CD4-positive, alpha-beta T cell treated with Interleukin-1 beta for 1 hour (primary cell): ENCODE measurements at places on chromosomes 16 and 17.

- no peak for DNase-seq
Measured at GRCh38 chr17:8479431-8479947, 43.8 kb downstream of the NDEL1 start.

- no peak for DNase-seq
Measured at GRCh38 chr16:13909872-13910303, 10.1 kb upstream of the ERCC4 start.

GRCh38 chr16:85019659-85020245 is 7.8 kb upstream of the KIAA0513 start:
- DNase-seq: no peak

DNA sequence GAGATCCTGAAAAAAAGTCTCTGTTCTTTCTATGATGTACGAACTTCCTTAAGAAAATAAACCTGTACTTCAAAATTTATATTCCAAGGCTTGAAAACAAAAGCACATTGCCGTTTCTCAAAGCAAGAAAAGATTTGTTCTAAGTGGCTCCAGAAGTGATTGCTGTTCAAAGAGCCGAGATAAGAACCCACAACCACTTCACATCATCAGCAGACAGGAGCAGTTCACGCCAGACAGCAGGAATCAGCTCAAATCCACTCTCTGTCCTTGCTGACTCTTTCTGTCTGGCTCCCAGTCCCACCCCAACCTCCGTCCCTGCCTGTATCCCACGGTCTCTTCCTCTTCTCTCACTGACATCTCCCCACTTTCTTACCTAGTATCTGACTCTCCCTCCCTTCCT is 85.0 kb upstream of the MYOCD start:
- DNase-seq: no peak

DNA sequence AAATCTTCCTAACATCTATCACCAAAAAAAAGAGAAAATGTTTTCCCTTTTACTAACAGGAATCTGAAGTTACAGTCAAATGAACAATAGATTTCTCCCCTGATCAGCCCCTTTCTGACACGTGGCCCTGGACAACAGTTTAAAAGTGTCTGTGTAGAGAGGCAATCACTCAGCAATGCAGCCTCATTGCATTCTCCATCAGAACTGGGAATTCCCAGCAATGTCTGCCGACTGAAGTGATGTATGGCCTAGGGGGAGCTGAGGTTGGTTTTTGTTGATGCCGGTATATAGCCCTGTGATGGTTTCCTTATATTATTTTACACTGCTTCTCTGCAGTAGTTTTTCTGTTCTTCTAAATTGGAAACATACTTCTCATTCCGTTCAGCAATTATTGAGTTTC is 904.3 kb upstream of the CDH8 start:
- no peak for DNase-seq

DNA sequence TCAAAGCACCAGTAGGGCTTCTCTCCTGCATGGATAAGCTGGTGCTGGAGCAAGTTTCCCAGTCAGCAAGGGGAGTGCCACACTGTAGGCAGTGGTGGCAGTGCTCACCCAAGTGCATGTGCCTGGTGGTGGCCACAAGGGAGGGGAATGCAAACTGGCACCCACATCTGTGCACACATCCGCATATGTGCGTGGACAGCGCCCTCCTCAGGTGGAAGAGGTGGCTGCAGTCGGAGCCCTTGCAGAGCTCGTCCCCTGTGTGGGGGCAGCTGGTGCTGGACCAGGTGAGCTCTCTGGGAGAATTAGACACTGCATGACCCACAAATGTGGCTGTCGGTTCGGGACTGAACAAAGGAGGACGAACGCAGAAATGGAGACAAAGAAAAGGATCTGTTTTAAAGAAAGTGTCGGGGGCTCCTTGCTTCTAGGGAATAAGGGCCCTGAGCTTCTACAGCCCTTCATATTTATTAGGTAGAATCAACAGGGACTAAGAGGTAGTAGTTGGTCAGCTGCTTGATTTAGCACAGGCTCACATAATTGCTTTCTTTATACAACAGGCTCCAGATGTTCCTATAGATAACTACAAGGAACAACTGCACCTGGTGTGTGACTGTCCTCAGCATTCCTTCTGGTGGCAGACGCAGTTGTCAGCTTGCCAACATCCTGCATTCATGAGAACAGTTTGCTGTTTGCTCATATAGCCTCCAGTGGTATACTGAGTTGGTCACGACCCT is 5.3 kb upstream of the ZNF689 start:
- peak; percentile 72 for DNase-seq

GRCh38 chr17:67606471-67606870 is 111.3 kb upstream of the NOL11 start:
- DNase-seq: no peak

DNA sequence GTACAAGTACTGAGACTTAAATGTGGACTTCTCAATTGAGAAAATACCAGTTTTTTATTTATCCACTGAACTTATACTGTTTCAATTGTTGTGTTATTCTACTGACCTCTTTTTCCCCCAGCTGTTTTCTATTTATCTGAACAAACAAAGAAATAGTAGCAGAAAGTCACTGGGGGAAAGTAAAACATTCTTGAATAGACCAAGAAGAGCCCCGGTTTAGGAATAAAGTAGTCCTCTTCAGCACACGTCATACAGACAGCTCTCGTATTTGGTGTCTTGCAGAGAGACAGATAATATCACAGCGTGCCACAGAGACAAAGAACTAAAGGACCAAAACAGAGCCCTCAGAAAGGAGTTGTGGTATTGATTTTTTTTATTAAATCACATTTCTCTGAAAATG is 1159.1 kb upstream of the CDH8 start:
- DNase-seq: no peak

- DNase-seq: peak; percentile 22
Measured at GRCh38 chr17:73228748-73229236, 32.9 kb downstream of the CPSF4L start.

DNA sequence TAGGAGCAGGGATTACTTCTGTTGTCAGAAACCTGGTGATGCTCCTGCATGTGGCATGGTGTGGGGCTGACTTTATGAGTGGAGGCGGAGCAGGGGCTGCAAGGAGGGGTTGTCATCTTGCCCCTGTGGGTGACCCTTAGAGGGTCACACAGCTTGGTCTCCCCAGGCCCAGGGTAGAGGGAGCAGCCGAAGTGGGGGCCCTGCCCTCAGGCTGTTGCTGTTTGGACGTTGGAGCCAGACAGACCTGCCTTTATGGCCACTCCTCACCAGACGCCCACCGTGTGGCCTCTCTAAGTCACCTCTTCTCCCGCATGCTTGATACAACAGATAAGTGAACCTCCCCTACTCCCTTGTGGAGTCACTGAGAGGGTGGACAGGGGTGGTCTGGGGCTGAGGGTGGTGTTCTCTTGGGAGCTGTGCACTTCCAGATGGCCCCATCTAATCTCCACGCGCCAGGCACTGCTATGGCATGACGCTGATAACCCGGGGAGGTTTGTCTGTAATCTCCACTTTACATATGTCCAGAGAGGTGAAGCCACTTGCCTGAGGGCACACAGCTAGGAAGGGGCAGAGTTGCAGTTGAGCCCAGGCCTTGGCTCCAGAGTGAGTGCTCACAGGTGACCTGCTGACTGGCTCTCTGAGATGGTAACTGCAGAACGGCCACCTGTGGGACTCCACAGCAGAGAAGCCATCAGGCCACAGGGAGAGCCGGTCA is 10.0 kb downstream of the MAP2K3 start:
- no peak for DNase-seq

GRCh38 chr17:80123791-80124190 is 22.4 kb downstream of the GAA start:
- no peak for DNase-seq

DNA sequence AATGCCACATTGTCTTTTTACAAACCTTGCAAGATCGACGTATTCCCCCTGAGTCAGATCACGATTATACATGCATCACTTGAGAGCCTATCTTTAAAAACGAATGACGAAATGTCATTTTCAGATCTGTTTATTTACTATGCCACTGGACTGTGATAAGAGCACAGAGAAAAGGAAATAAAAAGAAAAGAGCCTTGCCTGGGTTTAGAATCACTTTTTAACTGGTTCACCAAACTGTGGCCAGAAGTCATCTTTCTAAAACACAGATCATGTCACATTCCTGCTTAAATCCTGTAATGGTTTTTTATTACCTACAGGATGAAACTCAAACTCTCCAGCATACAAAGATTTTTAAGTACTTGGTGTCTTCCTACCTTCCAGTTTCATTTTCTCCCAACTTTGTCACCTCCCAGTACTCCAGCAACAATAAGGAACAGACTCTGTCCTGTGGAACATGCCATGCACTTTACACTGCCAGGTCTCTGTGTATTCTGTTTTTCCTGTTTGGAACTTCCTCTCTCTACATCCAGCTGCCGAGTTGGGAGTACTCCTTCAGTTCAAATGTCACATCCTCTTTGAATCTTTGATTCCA is 91.5 kb downstream of the SNX11 start:
- DNase-seq: no peak

DNA sequence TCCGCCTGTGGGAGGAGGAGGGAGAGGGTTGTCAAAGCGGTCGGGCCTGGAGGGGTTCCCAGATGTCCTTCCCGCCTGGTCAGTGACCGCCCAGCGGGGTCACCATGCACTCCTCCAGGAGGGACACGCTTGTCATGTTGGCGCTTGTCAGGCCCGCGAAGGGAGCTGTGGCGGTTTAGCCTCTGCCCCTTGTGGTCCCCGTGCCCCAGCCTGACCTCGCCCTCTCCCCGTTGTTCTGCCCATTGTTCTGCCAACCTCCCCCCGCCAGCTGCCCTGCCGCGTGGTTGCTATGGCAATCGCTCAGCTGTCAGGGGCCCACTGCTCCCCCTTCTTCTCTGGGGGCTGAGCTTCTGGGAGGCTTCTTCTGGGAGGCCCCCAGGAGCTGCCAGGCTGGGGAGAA is 146.4 kb upstream of the CIBAR2 start:
- DNase-seq: no peak

GRCh38 chr17:15501282-15501681 is 33.9 kb upstream of the CDRT4 start:
- DNase-seq: no peak

GRCh38 chr17:61494325-61495160 is 42.3 kb downstream of the TBX4 start:
- no peak for DNase-seq

GRCh38 chr17:61130330-61130729 is 269.3 kb upstream of the TBX2 start:
- DNase-seq: no peak

DNA sequence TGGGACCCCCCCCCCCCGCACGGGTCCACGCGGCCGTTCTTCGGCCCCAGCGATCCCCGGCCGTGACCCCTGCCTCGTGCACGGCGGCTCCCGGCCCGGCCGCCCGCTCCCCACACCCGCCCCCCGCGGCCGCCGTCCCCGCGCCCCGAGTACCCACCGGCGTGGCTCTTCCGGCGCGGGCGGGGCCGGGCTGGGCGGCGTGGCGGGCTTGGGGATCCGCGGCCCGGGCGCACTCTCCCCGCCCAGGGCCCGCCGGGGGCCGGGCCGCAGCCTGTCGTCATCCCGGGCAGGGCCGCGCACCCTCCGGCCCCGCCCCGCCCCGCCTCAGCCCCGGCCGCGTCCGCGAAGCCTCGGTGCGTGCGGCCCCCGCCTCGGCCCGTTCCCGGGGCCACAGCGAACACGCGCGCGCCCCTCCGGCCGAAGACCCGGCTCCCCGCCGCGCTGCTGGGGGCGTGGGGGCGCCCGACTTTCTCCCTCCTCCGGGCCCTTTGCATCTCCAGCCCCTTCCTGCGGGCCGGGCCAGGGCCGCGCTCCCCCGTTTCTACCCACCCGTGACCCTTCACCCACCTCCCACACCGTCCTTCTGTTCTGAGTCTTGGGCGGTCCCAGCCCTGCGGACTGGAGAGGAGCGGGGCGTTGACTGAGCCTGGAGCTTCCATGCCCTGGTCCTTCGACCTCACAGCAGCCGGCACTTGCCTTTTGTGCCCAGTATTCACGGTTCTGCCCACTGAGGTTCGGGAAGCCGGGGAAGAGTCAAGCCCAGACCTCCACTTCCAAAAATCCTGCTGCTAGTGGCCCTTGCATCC is 840 bp downstream of the MYO1C start:
- DNase-seq: peak; percentile 54
